ENCODE measurements at places on chromosomes 12 and 14.
A peak's percentile ranks its signal among the peaks of the same experiment; 100 is the strongest.

GRCh38 chr12:7542046-7542445 lies 38.5 kb upstream of the CD163 start:
- no peak for DNase-seq

- no peak for DNase-seq
These were observed 365.6 kb downstream of the BCL11B start for GRCh38 chr14:98906123-98906995.

DNA sequence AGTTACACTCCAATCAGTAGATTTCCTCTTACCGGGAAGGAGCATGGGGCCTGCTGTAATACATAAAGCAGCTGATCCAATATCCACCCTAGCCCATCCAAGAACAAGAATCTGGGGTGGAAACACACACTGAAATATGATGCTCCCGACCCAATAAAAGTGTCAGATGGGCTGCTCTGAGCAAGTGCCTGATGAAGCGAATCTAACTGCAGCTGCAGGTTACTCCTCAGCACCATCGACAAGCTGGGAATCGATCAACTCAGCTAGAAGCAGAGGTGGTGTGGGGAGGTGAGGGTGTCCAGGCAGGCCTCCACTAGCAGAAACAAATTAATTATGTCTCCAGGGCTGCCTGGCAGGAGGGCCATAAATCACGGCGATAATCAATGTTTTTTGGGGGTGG lies 64.0 kb upstream of the WSCD2 start:
- DNase-seq, result no peak

DNA sequence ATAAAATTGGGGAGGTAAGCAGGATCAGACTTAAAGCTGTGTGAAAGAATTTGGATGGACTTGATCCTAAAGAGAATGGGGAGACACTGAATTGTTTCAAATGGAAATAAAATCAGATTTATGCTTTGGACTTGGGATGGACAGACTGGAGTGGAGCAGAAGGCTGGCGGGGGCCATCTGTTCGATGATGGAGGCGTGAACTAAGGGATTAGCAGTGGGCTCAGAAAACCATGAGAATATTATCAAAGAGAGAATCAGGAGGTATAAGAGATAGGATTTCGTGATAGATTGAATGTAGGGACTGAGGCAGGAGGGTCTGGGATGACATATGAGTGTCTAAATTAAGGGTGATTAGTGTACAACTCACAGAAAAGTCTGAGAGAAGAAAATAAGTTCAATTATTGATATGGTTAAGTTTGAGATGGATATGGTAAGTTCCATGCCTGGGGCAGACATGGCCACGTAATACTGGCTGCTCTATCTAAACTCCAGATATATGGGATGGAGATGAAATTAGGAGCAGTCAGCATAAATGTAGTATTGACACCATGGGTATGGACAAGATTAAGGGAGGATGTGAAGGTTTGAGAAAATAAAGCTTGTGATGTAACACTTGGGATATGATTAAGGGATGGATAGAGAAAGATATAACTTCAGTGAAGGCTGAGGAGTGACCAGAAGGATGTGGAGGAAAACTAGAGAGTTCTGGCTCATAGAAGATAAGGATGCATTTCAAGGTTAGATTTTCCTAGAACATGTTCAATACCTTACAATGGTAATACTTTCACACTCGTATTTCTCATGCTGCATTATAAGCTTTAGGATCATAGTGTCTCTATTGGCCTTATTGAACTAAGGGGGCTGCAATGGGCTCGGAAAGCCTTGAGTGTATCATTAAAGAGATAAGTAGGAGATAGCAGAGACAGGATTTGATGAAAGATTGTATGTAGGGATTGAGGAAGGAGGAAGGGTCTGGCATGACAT lies 1.0 kb upstream of the TSSK4 start:
- DNase-seq, result no peak

DNA sequence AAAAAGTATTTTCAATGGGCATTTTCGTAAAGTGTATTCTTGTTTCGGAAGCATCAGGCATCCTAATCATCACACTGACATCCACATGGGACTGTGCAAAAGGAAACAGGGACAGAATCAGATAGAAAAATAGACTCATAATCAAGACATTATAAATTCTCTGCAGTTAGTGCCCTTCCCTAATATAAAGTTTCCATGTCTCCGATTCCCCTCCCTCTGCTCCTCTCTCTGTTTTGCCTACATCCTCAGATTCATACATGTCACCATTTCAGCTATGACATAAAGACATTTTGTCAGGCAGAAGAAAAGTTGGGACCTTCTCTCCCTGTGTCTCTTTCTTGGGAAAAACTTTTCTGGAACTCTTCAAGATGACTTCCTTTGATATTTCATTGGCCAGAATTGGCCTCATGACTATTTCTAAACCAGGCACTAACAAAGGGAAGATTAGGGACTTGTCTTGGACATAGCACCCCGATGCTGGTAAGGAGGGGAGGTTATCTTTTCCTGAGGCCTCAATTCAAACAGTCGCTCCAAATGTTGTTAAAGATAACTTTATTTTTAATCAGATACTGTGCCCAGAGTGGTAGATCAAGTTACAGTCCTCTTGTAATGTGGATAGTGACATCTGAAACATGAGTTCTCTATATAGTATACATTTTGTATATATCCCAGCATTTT lies 212.1 kb upstream of the BTG1 start:
- DNase-seq, result no peak

DNA sequence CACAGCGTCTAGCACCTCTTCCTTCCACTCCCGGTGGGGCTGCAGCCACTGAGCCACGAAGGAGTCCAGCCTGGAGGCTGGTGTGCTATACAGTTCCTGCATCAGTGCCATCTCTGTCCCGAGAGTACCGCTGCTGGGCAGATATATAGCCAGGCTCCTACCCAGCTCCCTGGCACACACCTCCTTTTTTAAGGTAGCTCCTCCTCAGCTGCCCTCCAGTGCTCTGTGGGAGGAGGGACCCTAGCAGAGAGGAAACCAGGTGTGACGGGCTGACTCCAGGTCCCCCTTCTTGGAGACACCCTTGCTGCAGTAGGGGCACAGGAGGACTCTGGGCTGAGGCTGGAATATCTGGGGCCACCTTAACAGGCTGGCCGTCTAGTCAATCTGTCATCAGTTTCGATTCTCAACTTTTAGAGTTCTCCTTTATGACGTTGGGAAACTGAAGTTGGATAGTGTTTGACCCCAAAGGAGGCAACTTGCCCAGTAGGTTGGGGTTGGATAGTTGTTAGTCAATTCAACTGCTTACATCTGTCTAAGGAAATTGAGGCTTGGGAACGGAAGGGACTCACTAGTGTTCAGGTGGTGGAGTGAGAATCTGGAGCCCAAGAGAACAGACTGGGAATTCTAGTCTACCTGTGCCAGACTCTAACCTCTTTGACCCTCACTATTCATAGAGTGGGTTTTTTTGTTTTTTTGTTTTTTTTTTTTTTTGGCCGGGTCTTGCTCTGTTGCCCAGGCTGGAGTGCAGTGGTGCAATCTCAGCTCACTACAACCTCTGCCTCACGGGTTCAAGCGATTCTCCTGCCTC lies at the start of gene OASL:
TSS of gene OASL (minus strand) at position 386 of the 808 bp plus-strand sequence. CDS start at position 111, 275 bp downstream.
- DNase-seq, result peak; percentile 23

DNA sequence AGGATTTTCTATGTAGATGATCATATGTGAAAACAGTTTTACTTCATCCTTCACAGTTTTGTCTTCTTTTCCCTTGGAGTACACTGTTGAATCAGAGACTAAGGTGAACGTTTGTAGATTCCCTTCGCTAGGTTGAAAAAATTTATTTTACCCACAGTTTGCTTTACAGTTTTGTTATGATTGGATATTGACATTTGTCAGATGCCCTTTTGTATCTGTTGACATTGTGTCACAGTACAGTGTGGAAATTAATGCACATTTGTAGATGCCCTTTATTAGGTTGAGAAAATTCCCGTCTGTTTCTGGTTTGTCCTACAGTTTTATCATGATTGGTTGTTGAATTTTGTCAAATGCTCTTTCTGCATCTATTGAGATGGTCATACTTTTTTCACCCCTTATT lies 13.3 kb downstream of the G2E3 start:
- DNase-seq, result no peak

GRCh38 chr12:56461235-56462159 lies 6.9 kb upstream of the SPRYD4 start:
- no peak for DNase-seq

DNA sequence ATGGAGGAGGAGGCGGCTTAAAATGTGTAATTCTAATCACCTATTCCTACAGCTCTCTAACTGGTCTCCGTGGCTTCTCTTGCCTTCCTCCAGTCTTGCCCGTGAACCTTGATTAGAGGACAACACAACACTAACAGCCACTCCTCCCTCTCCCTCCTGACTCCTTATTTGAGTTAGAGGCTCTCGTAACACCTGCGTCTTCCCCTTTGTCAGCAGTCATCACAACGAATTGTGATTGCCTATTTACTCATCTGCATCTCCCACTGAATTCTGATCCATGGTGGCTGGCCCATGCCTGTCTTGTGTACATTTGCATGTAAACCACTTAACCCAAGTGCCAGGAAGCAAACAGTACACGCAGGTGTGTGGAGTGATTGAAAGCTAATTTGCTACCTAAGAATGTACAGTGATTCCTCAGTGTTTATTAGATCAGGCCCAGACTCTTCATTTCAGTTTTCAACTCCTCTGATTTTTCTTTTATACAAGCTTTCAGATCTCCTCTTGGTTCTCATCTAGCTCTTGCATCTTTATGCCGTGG lies 154.5 kb downstream of the MON2 start:
- DNase-seq, result no peak

- no peak for DNase-seq
These were observed 235.7 kb downstream of the TTC8 start for GRCh38 chr14:89060191-89060590.

- no peak for DNase-seq
These were observed 29.3 kb downstream of the NCKAP5L start for GRCh38 chr12:49798934-49799333.

DNA sequence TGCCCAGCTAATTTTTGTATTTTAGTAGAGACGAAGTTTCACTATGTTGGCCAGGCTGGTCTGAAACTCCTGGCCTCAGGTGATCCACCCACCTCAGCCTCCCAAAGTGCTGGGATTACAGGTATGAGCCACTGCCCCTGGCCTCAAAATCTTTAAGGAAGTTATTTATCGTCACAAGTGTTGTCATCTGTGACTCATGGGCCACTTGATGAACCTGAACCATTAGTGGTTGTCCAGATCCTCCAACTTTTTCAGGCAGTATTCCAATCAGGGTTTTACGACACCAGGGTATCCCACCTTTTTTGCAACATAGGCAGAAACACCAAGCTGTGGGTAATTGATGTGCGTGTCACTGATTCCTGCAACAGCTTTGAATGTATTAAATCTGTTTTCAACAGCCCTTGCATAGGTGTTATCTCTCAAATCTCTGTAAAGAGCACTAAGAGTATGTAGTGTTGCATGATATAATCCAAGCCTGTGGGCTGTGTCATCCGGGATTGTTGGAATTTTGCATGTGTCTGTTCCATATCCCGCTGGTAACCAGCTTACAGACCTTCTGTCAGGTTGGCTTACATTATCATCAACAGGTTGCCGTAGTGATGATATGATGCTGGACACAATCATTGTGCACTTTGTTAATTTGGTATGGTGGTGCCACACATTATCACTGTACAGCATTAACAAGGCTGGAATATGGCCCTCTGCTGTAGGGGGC lies 79.3 kb upstream of the SCN8A start:
- DNase-seq, result no peak

- DNase-seq, result no peak
These were observed 199.8 kb downstream of the ZFP36L1 start for GRCh38 chr14:68592948-68593556.

DNA sequence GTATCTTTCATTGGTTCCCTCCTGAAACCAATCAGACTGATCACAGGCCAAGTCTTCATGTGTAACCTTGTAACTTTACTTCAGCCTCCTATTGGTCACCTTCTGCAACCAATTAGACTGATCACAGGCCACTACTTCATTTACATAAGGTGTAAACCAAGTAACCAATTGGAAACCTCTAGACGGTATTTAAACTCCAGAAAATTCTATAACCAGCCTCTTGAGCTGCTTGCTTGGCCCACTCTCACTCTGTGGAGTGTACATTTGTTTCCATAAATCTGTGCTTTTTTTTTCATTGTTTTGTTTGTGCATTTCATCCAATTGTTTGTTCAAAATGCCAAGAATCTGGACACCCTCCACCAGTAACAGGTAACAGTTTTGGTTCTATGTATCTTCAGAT lies 47.5 kb downstream of the EIF2S3B start:
- no peak for DNase-seq

GRCh38 chr12:44654646-44655639 lies 221.2 kb downstream of the NELL2 start:
- DNase-seq, result no peak

DNA sequence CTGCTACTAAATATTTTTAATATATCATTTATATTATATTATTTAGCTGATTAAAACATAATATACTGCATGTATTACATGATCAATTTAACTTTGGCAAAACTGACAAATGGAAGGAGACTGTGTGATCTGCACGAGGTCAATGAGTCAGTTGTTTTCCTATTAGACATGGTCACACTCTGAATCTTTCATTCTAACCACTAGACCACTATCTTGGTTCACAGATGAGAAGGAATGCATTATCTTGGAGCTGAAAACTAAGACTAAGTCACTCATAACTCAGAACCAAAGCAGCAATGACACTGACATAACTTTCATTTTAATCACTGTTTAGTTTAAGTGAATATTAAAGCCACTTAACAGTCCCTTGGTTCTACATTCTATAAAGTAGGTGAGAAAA lies 37.4 kb downstream of the GNPTAB start:
- DNase-seq, result no peak

GRCh38 chr14:91409928-91410718 lies 7.5 kb downstream of the CCDC88C start:
- no peak for DNase-seq

- DNase-seq, result no peak
These were observed 1.4 kb upstream of the PWP1 start for GRCh38 chr12:107684029-107684795.
